Transverse colon (tissue), 4 donors: ENCODE measurements at places on chromosomes 6 and 20. TPM values are rescaled to one million over a fixed set of nuclear protein-coding genes. Genes with fewer than 3 reads are reported as not detected.

DNA sequence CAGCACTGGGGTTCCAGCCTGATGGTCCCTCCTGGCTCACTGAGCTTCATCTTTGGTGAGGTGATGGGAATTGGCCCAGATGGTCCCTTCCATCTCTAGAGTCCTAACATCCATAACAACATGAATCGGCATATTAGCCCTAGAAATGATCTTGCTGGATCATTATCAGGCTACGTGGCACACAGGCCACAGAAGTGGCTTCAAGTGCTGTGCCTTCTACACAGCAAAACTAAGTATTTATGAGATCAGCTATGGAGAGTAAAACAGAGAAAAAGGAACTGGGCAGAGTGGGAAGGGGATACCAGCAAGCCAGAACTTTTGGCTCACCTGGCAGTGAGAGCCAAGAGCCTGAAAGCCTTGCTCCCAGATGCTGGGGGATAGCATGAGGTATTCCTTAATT, 116.9 kb downstream of the TRERF1 start:
- H3K36me3 ChIP-seq = no peaks in the 10 kb centered on the region
- no peak overlapping the region for H3K27ac ChIP-seq
- peaks cover 6% of the 10 kb centered on the region for H3K4me1 ChIP-seq
- no peak for DNase-seq
- no peaks in the 10 kb centered on the region for H3K27me3 ChIP-seq
- H3K4me3 ChIP-seq = no peak overlapping the region

DNA sequence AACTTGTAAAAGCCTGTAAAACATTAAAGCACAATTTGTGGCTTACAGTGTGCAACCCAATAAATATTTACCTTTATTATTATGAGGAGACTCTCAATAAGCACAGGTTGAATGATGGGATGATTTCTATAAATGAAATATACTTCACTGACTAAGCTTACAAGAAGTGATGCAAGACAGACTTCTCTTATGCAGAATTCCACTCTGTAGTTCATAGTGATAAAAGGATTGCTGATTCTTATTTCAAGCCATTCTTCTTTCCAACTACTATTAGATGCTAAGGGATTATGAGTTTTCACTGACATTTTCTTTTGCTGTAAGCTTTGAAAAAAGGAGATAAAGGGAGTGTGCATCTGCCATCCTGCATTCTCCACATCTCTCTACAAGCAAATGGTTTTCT, 149.0 kb upstream of the ARG1 start:
- H3K27ac ChIP-seq = no peak overlapping the region
- H3K4me1 ChIP-seq = no peaks in the 10 kb centered on the region
- no peak for DNase-seq
- no peaks in the 10 kb centered on the region for H3K36me3 ChIP-seq
- no peaks in the 10 kb centered on the region for H3K27me3 ChIP-seq
- no peak overlapping the region for H3K4me3 ChIP-seq

The NRM gene
- 13.8 TPM for total RNA-seq

- H3K4me1 ChIP-seq = no peaks in the 10 kb centered on the region
- H3K36me3 ChIP-seq = no peaks in the 10 kb centered on the region
- H3K27me3 ChIP-seq = peaks cover 6% of the 10 kb centered on the region
- H3K27ac ChIP-seq = no peak overlapping the region
- H3K4me3 ChIP-seq = no peak overlapping the region
Measured at GRCh38 chr6:133254552-133255228, 13.5 kb downstream of the EYA4 start.

The CENPW gene
- not detected for total RNA-seq

The WFDC10A gene
- not detected for total RNA-seq

- DNase-seq = no peak
- no peaks in the 10 kb centered on the region for H3K27me3 ChIP-seq
- peaks cover 11% of the 10 kb centered on the region for H3K4me1 ChIP-seq
- H3K36me3 ChIP-seq = no peaks in the 10 kb centered on the region
- H3K27ac ChIP-seq = peak overlapping the region; percentile 86
Measured at GRCh38 chr6:112221561-112221960, 32.8 kb downstream of the LAMA4 start.

The MGME1 gene
- 18.8 TPM for total RNA-seq

- H3K27me3 ChIP-seq = no peaks in the 10 kb centered on the region
- no peak overlapping the region for H3K27ac ChIP-seq
Measured at GRCh38 chr20:61727761-61728160, 337.9 kb downstream of the TAF4 start.

DNA sequence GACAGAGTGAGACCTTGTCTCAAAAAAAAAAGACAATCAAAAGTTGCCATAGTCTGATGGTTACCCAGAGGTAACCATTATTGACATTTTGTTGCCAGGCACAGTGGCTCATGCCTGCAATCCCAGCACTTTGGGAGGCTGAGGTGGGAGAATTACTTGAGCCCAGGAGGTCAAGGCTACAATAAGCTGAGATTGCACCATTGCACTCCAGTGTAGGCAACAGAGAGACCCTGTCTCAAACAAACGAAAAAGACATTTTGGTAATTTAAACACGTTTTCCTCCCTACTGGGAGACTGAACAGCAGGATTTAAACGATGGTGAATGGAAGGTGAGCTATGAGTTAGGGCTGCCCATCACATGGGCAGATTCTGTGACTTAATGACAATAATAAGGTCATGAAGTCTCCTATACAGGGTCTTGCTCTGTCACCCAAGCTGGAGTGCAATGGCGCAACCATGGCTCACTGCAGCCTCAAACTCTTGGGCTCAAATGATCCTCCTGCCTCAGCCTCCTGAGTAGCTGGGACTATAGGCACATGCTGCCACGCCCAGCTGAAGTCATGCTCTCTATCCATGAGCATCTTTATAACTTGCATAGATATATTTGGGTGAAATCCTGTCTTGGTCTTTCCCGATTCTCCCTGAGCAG, 4.2 kb upstream of the ASXL1 start:
- H3K4me1 ChIP-seq = peaks cover 13% of the 10 kb centered on the region

GRCh38 chr20:19213946-19214490, 1.6 kb downstream of the SLC24A3 start:
- H3K27me3 ChIP-seq = peaks cover 26% of the 10 kb centered on the region
- peak overlapping the region; percentile 83 for H3K27ac ChIP-seq
- H3K36me3 ChIP-seq = no peaks in the 10 kb centered on the region

The ADAT2 gene
- 12.7 TPM for total RNA-seq

GRCh38 chr20:10322073-10323012, 103.7 kb downstream of the SNAP25 start:
- H3K4me3 ChIP-seq = no peak overlapping the region
- no peaks in the 10 kb centered on the region for H3K4me1 ChIP-seq
- no peaks in the 10 kb centered on the region for H3K36me3 ChIP-seq
- H3K27me3 ChIP-seq = no peaks in the 10 kb centered on the region
- no peak overlapping the region for H3K27ac ChIP-seq
- DNase-seq = no peak

The CAGE1 gene
- not detected for total RNA-seq
